Left kidney (tissue), 8 donors: ENCODE measurements at places on chromosomes 2 and 18. TPM values are rescaled to one million over a fixed set of nuclear protein-coding genes. Genes with fewer than 3 reads are reported as not detected.

Gene TMEM237
- 70.4 TPM for polyA plus RNA-seq

Gene SKA1
- polyA plus RNA-seq, result 10.0 TPM

Gene HRH4
- polyA plus RNA-seq, result 0.17 TPM

GRCh38 chr2:5548991-5549715, 143.0 kb upstream of the SOX11 start:
- DNase-seq, result peak; percentile 70

DNA sequence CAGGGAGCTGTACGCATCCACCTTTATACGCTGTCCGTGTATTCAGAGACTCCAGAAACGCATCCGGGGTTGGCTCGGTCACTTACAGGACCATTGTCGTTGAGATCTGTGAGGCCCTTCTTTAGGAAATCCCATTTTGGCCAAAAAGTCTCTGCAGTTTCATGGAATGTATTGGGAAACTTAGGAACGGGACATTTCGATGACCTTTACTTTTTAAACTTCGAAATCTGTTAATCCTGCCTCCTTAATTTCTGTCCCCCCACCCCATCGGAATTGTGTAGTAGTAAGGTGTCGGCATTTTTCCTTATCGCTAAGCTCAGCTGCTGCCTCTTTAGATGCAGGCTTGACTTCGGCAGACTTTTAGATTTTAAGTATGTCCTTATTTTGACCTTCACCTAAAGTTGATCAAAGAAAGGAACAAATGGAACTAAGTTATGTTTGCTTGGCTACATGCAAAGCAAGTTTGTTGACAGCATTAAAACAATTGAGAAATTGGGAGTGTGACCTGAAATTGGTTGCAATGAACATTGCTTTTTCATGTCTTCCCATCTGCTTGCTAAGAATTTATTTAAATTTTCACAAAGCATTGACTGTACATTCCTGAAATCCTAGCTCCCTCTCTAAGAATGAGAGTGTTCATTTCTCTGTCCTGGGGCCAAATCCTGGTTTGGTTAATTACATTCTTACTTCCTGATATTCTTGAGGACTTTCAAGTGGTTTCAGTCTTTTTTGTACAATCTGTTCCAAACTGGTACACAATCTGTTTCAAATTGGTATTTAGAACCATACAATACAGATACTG, 884 bp upstream of the RAPH1 start:
- DNase-seq, result peak; percentile 10

DNA sequence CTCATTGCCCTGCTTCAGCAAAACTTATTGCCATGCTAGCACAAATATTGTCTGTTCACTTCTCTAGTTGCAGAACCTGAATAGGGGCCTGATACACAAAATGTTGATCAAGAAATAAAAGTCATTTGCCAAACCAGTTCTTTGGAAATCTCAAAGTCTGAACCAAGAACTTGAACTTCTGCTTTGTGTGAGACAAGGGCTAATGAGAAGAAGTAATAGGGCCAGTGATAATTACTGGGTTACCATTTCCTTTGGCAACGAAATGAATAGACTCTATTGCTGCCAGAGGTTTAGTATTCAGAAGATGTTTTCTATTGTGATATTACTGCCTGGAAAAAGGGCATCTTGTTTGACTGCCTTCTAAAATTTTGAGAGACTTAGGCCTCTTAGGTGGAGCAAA, 35.0 kb downstream of the TMEFF2 start:
- no peak for DNase-seq

- DNase-seq, result no peak
Measured at GRCh38 chr2:229363185-229363814, 92.2 kb upstream of the PID1 start.

GRCh38 chr2:15429032-15429431, 132.1 kb downstream of the NBAS start:
- no peak for DNase-seq
